NCI-H1436 treated with DMSO at 0.1 percent for 48 hours (cell line): ENCODE measurements at places on chromosomes 3 and 15.

DNA sequence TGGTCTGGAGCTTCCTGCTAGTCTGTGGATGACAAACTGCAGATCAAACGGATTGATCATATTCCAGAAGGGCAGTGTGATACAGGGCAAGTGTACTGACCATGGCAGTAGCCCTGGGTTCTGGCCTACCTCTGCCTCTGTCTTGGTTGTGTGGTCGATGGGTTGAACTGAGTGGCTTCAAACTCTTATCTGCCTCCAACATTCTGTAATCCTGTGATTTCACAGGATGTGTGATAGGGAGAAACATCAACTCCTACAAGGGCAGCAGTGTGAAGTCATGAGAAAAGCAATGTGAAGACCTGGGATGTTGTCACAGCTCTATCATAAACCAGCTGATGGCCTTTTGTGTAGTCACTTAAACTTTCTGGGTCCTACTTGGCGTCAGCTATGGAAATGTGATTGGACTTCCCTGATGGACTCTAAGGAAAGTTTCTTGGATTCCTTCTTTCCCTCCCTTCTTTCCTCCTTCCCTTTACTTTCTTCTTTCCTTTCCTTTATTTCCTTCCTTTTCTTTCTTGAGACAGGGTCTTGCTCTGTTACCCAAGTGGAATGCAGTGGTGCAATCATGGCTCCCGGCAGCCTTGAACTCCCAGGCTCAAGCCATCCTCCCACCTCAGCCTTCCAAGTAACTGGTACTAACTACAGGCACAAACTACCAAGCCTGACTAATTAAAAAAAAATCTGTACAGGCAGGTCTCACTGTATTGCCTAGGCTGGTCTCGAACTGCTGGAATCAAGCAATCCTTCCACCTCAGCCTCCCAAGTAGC lies 114.8 kb downstream of the BBX start:
- DNase-seq, result no peak

- DNase-seq, result no peak
Observed at GRCh38 chr3:41881233-41881821, 80.6 kb downstream of the ULK4 start.

DNA sequence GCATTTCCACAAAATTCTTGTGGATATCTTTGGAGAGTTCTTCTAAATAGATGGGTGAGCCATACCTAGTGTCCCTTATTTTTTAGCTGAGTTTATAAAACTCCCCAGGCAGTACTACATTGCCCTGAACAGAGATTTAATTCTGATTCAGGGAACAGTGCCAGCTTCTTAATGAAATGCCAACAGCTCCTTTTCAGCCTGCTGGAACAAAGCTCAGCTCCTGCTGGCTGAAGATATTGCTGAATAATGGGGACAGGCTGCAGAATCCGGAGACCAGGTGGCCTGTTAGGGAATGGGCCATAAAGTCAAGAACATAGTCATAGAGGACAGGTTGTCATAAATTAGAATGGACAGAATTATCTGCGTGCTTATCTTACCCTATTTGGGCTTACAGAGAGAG lies 8.9 kb downstream of the HGD start:
- no peak for DNase-seq

GRCh38 chr3:73874606-73875369 lies 250.0 kb upstream of the PDZRN3 start:
- DNase-seq, result peak; percentile 11

DNA sequence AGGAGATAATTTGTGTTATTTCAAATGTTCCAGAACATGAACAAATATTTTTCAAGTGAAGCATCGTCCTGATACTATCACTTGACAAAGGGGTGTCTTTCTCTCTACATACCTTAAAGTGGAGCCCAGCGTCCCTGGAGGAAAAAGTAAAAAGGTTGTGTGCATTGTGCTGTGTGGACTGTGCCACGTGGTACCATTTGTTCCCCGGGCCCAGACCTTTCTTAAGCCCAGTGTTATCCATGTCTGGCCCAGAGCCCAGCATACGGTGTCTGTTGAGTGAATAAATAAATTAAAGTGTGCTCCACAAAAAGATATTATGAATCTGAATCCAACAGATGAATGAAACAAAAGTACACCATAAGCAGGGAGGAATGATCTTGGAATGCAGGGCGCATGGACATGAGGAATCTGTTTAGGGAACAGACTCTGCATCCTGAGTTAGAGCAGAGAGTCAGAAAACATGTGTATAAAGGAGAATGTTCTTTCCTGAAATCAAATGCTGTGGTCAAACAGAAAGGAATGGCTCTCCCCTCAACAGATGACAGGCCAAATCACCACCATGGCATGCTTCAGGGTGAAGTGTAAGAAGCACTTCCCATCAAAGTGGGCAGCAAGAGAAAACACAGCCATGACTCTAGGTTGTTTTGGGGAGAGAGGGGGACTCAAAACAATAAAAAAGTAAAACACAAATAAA lies 8.1 kb upstream of the PRSS50 start:
- DNase-seq, result no peak

DNA sequence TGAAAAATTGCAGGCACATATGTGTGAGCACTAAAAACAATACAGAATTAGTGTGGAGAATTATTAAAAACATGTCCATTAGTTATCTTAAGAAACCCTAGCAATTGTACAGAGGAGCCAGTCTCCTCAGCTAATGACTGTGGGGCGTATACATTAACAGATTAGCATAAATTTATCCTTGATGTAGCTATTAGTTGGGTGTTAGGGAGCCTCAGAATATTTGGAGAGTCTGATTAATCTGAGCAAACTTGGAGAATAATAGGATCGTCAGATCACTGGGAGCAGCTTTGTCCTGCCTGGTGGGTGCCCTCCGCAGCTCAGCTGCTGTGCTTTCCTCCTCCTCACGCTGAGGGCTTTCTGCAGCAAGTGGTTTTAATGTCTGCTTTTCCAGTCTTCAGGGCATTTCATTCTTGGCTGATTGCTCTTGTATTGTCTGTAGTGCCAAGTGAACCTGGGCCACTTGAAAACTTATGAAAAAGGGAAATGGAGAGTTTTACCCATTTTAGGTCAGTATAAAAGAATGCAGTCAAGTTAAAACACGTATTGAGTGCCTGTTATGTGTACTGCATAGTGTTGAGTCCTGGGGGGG lies 417.4 kb upstream of the SEMA6D start:
- no peak for DNase-seq

- DNase-seq, result no peak
Observed at GRCh38 chr15:39583596-39584265, 2.9 kb downstream of the THBS1 start.

DNA sequence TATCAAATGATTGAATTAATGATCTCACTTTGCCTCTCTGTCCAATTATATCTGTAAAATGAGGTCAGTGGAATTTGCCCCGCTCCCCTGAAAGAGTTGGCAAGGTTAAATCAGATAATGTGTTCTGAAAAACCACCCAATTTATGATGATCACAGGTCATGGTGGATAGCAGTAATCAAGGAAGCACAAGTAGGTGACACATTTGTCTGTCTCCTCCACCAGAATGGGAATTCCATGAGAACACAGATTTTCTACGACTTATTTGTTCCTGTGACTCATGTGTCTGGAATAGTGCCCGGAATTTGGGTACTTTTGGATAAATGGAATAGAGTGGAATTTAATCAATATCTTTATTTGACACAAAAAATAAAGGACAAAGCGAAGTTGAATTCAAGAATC lies 220.9 kb upstream of the SUCLG2 start:
- DNase-seq, result no peak

- no peak for DNase-seq
Observed at GRCh38 chr3:130820976-130821375, 72.9 kb upstream of the ATP2C1 start.

DNA sequence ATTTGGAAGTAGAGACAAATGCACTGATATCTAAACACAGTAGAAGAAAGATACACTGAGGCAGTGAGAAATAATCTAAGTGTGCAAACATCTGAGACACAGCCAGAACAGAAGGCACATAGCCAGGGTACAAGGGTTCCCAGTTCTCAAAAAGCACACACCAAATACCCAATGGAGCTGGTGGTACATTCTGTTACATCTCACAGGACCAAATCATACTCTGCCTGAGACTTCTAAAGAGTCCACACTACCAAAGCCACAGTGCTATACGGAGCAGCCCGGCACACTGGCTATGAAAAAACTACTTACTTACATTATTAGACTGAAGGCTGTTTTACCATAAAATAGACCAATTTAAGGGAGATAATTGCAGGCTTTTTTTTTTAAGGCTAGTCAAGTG lies 19.3 kb downstream of the CLPX start:
- no peak for DNase-seq

GRCh38 chr15:34359416-34359815 lies 7.6 kb downstream of the LPCAT4 start:
- DNase-seq, result no peak

DNA sequence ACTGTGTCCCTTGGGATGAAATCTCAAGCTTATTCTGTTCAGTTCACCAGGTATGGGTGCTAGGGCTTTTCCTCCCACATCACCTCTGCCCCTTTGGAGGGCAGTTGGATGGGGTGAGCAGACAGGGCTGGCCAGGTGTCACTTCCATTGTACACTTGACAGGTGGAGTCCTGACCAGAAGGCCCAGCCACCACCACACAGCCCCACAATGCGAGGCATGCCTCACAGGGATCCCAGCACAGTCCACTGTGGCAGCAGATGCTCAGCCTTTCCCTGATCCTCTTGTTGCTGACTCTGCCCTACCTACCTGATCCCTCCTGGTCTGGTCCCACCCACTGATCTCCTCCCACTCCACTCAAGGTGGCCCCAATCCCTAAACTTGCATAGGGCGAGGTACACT lies 88.2 kb downstream of the ANP32A start:
- DNase-seq, result no peak

- no peak for DNase-seq
Observed at GRCh38 chr3:192284443-192285072, 442.8 kb downstream of the FGF12 start.

DNA sequence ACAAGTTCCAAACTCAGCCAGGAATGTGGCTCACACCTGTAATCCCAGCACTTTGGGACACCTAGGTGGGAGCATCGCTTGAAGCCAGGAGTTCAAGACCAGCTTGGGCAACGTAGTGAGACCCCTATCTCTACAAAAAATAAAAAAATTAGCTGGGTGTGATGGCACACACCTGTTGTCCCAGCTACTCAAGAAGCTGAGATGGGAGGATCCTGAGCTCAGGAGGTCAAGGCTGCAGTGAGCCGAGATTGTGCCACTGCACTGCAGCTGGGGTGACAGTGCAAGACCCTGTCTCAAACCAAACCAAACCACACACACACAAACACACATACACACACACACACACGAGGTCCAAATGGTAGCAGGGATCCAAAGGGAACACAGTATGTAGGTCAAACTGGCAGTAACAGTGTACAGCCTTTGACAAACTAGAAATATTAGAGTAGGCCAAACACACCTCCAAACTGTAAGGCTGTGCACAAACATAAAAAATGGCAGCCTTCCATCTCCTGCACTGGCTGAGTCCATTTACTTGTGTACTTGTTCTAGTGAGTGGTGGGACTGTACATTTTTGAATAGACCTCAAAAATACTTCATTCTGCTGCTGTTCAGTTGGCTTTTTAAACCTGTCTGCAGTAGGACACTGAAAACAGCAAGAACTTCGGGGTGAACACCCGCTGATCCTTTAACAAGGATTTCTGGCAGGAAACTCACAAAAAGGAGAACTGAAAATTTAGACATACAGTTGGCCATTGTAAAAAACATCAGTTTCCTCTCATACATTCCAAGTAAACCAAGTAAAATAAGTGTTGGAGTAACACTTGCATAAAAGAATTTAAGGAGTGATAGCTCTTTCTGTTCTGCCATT lies 33.6 kb downstream of the INTS14 start:
- no peak for DNase-seq

- DNase-seq, result no peak
Observed at GRCh38 chr3:66140106-66140505, 80.7 kb upstream of the SLC25A26 start.

GRCh38 chr3:56747150-56747549 lies 54.6 kb downstream of the ARHGEF3 start:
- DNase-seq, result no peak

GRCh38 chr3:73405853-73406252 lies 218.9 kb downstream of the PDZRN3 start:
- DNase-seq, result no peak

DNA sequence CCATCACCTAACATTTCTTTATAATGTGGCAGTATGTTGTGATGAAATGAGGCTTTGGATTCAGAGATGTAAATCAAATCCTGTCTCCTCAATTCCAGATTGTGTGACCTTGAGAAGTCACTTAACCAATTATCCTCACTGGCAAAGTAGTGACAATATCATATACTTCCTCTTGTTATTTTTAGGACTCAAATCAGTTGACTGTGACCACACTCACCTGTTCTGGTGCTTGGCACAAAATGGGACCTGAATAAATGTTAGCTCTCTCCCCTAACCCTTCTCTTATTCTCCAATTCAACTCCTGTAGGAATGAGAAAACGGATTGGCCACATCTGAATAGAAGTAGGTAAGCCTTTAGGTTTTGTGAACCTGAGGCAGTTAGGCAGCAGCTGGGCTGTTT lies 42.1 kb downstream of the IQCH start:
- DNase-seq, result no peak

DNA sequence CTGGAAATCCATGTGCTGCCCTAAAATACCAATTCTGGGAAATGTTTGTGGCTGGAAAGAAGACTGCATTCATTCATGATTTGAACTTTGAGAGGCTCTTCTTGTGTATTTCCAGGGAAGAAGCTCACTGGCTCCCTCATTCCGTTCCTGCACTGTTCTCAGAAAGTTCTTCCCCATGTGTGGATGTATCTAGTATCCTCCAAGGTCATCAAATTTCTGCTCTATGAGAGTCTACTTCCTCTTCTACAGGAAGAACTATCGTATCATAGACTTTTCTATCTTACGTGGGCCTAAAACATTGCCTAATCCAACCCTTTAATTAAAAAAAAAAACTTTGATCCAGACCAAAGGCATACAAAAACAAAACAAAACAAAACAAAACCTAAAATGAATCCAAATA lies 2.9 kb downstream of the CCR3 start:
- DNase-seq, result no peak

GRCh38 chr15:52021892-52022540 lies 3.0 kb downstream of the MAPK6 start:
- DNase-seq, result no peak

DNA sequence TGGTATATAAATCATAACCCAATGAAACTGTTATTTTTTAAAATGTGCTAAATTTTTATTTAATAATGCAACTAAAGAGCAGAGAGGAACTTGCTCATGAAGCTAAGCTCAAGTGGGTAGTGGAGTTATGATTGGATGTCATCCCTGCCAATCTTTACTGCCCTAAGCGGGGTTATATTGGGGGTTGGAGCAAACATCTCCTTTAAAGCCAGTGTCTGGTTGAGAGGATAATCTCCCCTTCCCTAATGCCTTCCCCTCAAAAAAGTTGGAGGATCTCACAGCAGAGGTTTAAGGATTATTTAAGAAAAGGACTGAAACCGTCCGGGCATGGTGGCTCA lies 32.1 kb upstream of the CLASP2 start:
- DNase-seq, result no peak

GRCh38 chr3:39142067-39142466 lies 11.3 kb downstream of the CSRNP1 start:
- DNase-seq, result no peak

DNA sequence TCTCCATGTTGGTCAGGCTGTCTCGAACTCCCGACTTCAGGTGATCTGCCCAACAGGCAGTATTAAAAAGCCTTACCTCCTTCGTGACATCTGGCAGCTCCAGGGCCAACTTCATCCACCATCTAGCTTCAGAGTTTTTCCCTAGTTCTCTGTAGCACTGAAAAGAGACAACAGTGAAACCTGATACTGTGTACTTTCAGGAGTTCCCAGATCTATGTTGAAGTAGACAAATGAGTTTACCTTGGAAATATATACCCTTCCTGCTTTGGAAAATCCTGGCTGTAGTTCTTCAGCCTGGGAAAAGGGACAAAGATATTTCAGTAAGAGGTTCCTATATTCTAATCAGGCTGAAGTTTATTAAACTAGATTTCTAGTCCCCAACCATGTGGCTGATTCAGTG lies 18.0 kb downstream of the RMDN3 start:
- DNase-seq, result no peak
